ENCODE measurements at places on chromosomes 1 and 21.

DNA sequence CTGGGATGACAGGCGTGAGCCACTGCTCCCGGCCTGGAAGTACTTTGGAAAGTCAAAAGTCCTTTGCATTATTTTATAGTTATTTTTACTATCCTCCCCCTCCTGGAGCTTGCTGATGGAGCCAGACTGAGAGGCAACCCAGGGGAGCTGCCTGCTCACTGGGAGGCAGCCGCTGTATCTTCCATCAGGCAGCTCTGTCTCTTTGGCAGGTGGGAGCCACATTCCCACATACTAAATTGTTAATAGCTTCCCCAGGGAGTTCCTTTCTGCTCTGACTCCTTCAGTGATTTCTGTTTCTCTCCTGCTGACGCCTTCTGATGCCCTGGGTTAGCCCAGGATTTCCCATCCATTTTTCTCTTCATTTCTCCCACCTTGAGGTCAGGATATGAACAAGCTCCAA is 4.9 kb upstream of the OPRD1 start:
- no peak for DNase-seq

DNA sequence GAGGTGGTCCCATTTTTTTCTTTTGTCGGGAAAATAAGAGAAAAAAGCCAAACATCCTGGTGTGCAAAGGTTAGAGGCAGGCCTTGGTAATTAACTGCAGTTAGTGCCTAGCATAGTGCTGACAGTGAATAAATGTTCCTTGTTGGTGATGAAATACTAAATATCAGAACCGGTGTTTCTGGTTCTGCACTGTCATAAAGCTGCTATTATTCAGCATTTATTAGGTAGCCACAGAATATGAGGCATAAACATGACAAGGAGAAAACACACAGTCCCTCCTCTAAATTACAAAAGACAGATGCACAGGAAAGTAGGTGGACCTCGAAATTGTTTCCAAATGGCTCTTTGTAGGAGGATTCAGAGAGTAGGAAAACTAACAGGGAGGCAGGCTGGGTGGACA is 122.0 kb upstream of the ADGRL2 start:
- DNase-seq = no peak

- DNase-seq = no peak
Measured at GRCh38 chr21:31293986-31294385, 50.1 kb downstream of the TIAM1 start.

- DNase-seq = no peak
Measured at GRCh38 chr1:88189525-88189924, 494.5 kb upstream of the PKN2 start.

GRCh38 chr1:51966559-51966958 is 23.9 kb downstream of the RAB3B start:
- DNase-seq = no peak

DNA sequence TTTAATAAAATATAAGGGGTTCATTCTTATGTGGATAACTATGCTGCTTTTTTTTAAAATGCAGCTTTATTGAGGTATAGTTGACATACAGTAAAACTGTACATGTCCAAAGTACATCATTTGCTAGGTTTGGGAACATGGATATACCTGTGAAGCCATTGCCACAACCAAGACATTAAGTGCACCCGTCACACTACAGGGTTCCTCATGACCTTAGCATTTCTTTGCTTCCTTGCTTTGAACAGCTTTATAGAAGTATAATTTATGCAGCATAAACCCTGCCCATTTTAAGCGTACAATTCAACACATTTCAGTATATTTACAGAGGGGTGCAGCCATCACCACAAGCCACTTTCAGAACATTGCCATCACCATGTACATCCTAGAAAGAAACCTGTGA is 26.3 kb downstream of the FHAD1 start:
- no peak for DNase-seq

GRCh38 chr1:55362558-55362957 is 147.4 kb upstream of the USP24 start:
- DNase-seq = no peak

DNA sequence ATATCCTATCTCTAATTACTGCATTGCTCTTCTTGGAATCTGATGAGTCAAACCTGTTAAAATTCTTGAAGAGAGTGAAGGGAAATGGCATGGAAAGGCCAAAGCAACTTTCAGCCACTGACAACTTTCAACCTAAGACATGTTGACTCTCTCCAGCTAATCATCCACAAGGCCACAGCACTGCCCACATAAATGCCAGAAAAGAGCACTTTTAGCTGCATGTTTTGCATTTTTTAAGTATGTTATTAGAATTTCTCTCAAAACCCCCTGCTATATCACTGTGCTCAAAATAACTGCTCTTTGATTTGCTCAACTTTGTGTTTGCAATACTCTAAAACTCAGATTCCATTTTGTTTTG is 352.5 kb downstream of the ADGRL2 start:
- DNase-seq = no peak

- peak; percentile 82 for DNase-seq
Measured at GRCh38 chr1:31769720-31770390, 5.7 kb upstream of the ADGRB2 start.

GRCh38 chr1:58883888-58884482 is 100.1 kb upstream of the JUN start:
- DNase-seq = no peak

DNA sequence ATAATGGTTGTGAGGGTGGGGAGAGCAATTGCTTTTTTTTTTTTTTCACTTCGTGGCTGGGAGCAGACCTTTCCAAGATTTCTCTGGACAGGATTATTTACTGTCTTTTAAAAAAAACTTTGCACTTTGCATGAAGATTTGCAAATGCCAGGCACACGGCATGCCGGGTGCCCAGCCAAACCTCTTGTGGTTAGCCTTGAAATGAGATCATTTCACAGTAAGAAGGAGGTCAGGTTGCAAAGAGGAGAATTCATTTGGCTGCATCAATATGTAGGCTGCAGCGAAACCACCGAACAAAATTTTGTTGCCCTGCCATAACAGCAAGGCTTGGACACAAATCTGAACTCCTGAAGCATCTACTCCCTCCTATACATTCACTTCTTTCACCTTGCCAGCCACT is 36.5 kb upstream of the KCND3 start:
- DNase-seq = no peak

DNA sequence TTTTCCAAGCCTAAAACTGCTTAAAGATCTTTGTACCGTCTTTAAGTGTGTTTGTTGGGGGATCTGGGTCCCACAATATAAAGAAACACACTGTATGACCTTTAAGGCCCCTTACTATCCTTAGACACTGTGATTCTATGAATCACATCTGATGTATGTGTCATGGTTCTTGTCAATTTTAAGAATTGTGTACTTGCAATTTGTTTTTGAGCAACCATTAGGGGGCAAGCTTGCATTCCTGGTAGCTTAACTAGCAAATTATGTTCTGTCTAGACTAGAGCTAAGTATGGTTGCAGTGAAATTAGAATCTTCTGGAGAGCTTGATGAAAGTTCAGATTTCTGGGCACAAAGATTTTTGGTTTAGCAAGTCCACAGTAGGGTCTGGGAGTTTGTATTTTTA is 219.5 kb downstream of the TPR start:
- DNase-seq = no peak

GRCh38 chr1:107548276-107548675 is 407.4 kb downstream of the NTNG1 start:
- no peak for DNase-seq

DNA sequence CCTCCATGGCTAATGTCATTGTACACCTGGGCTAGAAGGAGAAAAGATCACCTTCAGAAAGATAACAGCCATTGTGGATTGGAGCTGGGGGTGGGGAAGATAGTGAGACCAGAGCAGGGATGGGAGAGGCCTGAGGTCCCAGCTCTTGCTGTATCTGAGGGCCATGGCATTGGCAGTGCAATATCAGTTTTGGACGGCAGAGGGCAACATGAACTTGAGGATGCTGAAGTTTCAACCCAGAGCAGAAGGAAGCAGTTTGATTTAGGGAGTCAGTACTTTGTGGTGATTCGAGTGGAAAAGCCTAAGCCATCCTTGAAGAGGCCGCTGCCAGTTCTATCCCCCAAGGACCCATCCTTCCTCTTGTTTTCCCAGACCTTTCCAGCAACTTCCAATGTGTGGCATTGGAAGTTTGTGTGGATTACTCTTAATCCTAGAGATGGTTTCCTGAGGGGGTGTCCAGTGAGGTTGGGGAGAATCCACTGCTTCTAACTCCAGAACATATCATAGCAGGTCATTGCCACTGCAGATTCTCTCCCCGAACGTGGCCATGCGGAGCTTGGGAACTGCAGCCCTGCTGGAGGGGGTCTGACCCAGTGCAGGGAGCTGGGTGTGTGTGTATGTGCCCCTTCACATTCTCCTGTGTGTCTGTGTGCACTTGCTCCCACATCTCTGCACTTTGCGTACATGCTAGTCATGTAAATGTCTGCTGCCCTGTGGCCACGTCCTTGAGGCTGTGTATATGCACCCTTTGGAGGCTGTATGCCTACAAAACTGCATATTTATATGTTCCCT is 24.1 kb downstream of the SLC26A9 start:
- DNase-seq = peak; percentile 82

Data from left ventricle myocardium superior (tissue), 1 donor.